ENCODE measurements at places on chromosomes 5 and 9. TPM values are rescaled to one million over a fixed set of nuclear protein-coding genes. Genes with fewer than 3 reads are reported as not detected.

DNA sequence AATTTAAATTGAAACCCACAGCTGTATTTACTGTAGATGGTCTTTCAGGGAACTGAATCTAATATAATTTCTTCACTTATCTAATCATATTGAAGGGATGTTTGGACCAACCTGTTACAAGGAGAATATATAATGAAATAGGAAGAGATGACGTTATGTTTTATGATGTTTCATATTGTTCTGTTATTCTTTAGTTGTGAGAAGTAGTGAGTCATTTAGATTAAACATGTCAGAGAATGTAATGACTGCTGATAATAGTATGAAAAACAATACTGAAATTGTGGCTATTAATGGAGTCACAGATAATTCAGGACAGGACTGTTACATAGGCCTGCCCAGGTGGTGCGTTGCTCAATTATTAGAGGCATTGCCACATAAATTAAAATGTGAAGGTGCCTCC lies 1993.4 kb downstream of the EFNA5 start:
- H3K4me1 ChIP-seq = no peaks in the 10 kb centered on the region
- DNase-seq = no peak
- H3K36me3 ChIP-seq = no peaks in the 10 kb centered on the region
- H3K27ac ChIP-seq = no peak overlapping the region

C5 gene
- total RNA-seq = 8.3 TPM

GRCh38 chr9:127734247-127734746 lies 797 bp downstream of the TOR2A start:
- peak overlapping the region; percentile 90 for H3K4me3 ChIP-seq
- peaks cover 19% of the 10 kb centered on the region for H3K4me1 ChIP-seq
- no peaks in the 10 kb centered on the region for H3K27me3 ChIP-seq
- no peak for DNase-seq
- no peaks in the 10 kb centered on the region for H3K36me3 ChIP-seq
- H3K27ac ChIP-seq = peak overlapping the region; percentile 78

C6 gene
- not detected for total RNA-seq

DNA sequence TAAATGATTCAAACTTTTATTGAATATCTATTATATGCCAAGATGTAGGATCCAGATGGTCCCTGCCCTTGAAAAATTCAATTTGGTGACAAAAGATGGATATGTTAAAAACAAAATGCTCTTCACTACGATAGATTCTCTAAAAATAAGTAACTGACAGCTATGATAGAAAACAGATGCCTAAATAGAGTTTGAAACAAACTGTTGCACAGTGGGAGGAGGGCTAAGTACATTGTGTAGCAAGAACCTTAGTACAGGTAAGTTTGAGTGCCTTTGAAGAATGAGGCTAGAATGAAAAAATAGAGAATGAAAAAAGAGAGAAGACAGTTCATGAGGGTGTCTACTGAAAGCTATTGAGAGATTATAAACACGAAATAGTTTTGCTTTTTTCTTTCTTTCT lies 54.3 kb downstream of the HOMER1 start:
- DNase-seq = no peak
- H3K4me1 ChIP-seq = peaks cover 2% of the 10 kb centered on the region
- peaks cover 5% of the 10 kb centered on the region for H3K36me3 ChIP-seq
- H3K4me3 ChIP-seq = no peak overlapping the region

- no peaks in the 10 kb centered on the region for H3K27me3 ChIP-seq
- no peak for DNase-seq
- H3K4me1 ChIP-seq = no peaks in the 10 kb centered on the region
- no peak overlapping the region for H3K27ac ChIP-seq
Observed at GRCh38 chr5:55347786-55348185, 40.0 kb downstream of the MTREX start.

DNA sequence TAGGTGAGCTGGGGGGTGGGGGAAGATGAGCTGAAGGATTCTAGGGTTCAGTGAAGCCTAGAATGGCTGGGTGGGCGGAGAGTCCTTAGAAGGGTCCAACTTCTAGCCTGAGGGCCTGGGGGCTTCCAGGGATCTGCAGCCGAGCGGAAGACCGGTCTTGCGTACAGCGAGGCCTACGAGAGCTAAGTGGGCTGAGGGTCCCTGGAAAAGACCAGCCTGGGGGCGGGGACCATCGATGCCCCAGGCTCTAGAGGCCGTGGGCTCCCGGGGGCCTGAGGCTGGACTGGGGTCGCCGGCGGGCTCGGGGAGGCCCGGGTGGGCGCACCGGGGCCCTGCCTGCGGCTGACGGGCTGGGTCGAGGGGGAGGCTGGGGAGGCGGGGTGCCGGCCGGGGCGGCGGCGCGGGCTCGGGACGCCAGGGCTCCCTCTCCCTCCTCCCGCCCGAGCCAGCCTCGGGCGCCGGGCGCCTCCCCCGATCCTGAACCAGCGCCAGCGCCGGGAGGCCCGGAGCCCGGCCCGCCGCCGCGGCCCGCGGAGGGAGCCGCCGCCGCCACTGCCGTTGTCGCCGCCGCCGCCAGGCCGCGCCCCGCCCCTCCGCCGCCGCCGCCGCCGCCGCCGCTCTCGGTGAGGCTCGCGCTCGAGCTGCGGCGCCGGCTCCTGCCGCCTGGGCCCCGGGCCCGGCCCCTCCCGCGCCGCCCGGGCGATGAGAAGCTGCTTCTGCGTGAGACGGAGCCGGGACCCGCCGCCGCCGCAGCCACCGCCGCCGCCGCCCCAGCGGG lies at the start of gene MVB12B:
MVB12B (plus strand) TSS at position 602 of the 778 bp plus-strand sequence; CDS start at position 703, 101 bp downstream.
- H3K27me3 ChIP-seq = no peaks in the 10 kb centered on the region
- peak within 1 kb of the TSS; percentile 99 for H3K27ac ChIP-seq
- H3K4me3 ChIP-seq = peak within 1 kb of the TSS; percentile 96
- DNase-seq = peak; percentile 36
- peaks cover 16% of the 10 kb centered on the region for H3K36me3 ChIP-seq
- peaks cover 50% of the 10 kb centered on the region for H3K4me1 ChIP-seq

GRCh38 chr5:132090107-132090506 lies 16.5 kb downstream of the CSF2 start:
- DNase-seq = no peak
- no peaks in the 10 kb centered on the region for H3K36me3 ChIP-seq
- H3K4me3 ChIP-seq = no peak overlapping the region
- no peaks in the 10 kb centered on the region for H3K4me1 ChIP-seq
- no peaks in the 10 kb centered on the region for H3K27me3 ChIP-seq

- no peak for DNase-seq
- no peak overlapping the region for H3K27ac ChIP-seq
- H3K4me3 ChIP-seq = no peak overlapping the region
- no peaks in the 10 kb centered on the region for H3K36me3 ChIP-seq
Observed at GRCh38 chr9:27701587-27701986, 128.3 kb upstream of the C9orf72 start.

CNTFR gene
- 115 TPM for total RNA-seq

- H3K4me3 ChIP-seq = no peak overlapping the region
- H3K27ac ChIP-seq = no peak overlapping the region
- no peak for DNase-seq
- H3K36me3 ChIP-seq = peaks cover 8% of the 10 kb centered on the region
- H3K4me1 ChIP-seq = no peaks in the 10 kb centered on the region
Observed at GRCh38 chr5:74833537-74834266, 32.5 kb downstream of the FAM169A start.

GRCh38 chr9:128554155-128554862 lies 1.9 kb downstream of the SPTAN1 start:
- no peaks in the 10 kb centered on the region for H3K36me3 ChIP-seq
- peaks cover 40% of the 10 kb centered on the region for H3K4me1 ChIP-seq
- no peak overlapping the region for H3K4me3 ChIP-seq
- DNase-seq = peak; percentile 5
- no peaks in the 10 kb centered on the region for H3K27me3 ChIP-seq

CORO2A gene
- total RNA-seq = 9.5 TPM

DNA sequence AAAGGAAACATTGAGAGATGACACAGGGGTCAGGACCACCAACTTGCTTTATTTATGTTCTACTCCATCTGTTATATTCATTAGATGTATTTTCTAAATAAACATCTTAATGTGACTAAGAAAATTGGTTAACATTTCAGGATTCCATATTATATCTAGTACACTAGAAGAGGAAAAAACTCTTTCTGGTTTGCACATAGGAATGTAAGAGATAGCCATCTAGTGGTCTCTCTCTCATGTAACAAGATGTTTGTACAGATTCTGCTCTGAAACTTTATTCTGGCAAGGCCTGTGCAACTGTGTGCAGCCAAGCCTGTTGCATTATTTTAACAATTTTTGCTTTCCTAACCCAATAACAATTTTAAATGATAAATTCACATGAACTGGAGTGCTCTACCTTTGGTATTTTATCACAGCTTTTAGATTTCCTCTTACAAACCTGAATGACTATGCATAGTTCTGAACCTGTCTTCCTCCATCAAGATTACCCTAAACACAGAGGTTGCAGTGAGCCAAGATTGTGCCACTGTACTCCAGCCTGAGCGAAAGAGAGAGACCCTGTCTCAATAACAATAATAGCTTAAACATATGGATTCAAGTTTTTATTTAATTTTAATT lies 148.2 kb downstream of the GIN1 start:
- no peaks in the 10 kb centered on the region for H3K27me3 ChIP-seq
- H3K27ac ChIP-seq = no peak overlapping the region
- DNase-seq = no peak
- no peaks in the 10 kb centered on the region for H3K36me3 ChIP-seq
- no peak overlapping the region for H3K4me3 ChIP-seq

SCGB3A2 gene
- total RNA-seq = not detected

All from neural crest cell (in vitro differentiated cells).